ENCODE measurements at places on chromosomes 16 and 17. TPM values are rescaled to one million over a fixed set of nuclear protein-coding genes. Genes with fewer than 3 reads are reported as not detected.

Gene MGAT5B
- total RNA-seq: 1.1 TPM

Gene CNGB1
- total RNA-seq: not detected

Gene TMIGD1
- total RNA-seq: not detected

Gene TP53TG3D
- total RNA-seq: not detected

Gene POLR2A
- 330 TPM for total RNA-seq

Gene TLCD3B
- total RNA-seq: 1.9 TPM

Gene NPTX1
- 0.15 TPM for total RNA-seq

Gene CD300E
- total RNA-seq: not detected

Gene FOXN1
- not detected for total RNA-seq

Gene KRTAP9-2
- not detected for total RNA-seq

Gene TBC1D26
- total RNA-seq: 0.39 TPM

Gene CYB561
- 28.8 TPM for total RNA-seq

Gene ORMDL3
- 20.8 TPM for total RNA-seq

Gene USP7
- 228 TPM for total RNA-seq

Gene LPCAT2
- total RNA-seq: 8.2 TPM

Gene CES1
- 625 TPM for total RNA-seq

Gene SAMD14
- 51.4 TPM for total RNA-seq

Gene OTOP2
- not detected for total RNA-seq

Gene SMIM22
- not detected for total RNA-seq

Gene LITAFD
- not detected for total RNA-seq

Gene HOXB13
- 15.8 TPM for total RNA-seq

Gene CCDC144A
- total RNA-seq: 2.5 TPM

Gene DCAF7
- 138 TPM for total RNA-seq

Gene MYH13
- total RNA-seq: not detected

Gene ARL6IP1
- total RNA-seq: 179 TPM

Gene ZNF771
- 22.2 TPM for total RNA-seq

Gene TBC1D3C
- not detected for total RNA-seq

Gene PRR35
- total RNA-seq: not detected

Gene ASPHD1
- 2.5 TPM for total RNA-seq

Gene KIF19
- not detected for total RNA-seq

Gene CMTM2
- not detected for total RNA-seq

Gene NGFR
- total RNA-seq: 60.6 TPM

Gene CNTROB
- 79.9 TPM for total RNA-seq

Gene KRT33B
- total RNA-seq: not detected

Gene PLLP
- total RNA-seq: 1.5 TPM

Gene UBB
- 2,497 TPM for total RNA-seq

Gene ZG16B
- not detected for total RNA-seq

Gene CTRB2
- not detected for total RNA-seq

Gene ALOX12
- total RNA-seq: not detected
